ENCODE measurements at places on chromosomes 2 and 18. TPM values are rescaled to one million over a fixed set of nuclear protein-coding genes. Genes with fewer than 3 reads are reported as not detected.

DNA sequence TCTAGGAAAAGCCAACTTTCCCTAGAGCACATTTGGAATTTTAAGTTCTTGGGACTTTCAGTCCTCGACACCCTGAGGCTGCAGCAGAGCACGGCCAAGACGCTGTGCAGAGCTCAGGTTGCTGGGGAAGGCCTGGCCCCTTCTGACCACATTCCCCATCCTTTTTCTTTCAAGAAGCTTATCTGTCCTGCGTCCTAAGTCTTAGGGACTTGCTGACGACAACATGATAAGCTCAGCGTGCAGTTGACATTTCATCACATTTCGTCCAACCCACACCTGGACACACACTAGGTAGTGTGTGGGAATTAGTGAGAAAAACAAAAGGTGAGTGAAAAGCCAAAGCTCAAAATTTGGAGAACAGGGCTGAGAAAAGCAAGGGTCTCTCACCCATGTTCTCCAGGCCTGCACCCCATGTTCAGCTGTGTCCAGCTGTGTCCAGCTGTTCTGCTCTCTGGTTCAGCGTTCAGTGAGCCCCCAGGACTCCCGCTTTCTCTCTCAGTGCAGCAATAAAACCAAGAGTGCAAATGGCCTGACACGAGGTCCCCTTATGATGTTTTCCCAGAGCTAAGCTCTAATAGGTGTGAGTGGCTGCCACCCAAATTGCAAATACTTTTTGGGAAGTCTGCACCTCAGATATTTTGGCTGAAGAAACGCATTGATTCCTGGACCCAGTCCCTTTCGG is 101.9 kb downstream of the RGPD3 start:
- no peak for DNase-seq

The KCNG3 gene
- 0.63 TPM for polyA plus RNA-seq

- DNase-seq, result no peak
These were observed 497.8 kb upstream of the MYT1L start for GRCh38 chr2:2828774-2829368.

DNA sequence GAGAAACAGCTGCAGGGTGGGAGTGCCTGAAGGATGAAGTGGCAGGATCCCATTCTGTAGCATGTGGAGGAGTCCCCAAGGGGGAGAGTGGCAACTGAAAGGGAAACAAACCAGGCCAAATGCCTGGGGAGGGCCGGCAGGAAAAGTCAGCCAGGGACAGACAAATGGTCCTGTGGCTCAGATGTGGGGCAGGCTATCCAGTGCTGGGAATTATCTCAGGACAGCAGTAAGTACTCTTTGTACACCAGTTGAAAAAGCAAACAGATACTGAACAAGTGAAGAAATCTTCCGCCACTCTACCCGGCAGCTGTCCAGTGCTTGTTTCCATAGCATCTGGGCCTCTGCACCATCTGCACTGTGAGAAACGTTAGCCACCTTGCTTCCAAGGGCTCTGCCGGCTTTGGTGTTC is 408.9 kb downstream of the LRATD1 start:
- DNase-seq, result no peak

The ZSWIM2 gene
- polyA plus RNA-seq, result not detected

The UGT1A5 gene
- not detected for polyA plus RNA-seq

DNA sequence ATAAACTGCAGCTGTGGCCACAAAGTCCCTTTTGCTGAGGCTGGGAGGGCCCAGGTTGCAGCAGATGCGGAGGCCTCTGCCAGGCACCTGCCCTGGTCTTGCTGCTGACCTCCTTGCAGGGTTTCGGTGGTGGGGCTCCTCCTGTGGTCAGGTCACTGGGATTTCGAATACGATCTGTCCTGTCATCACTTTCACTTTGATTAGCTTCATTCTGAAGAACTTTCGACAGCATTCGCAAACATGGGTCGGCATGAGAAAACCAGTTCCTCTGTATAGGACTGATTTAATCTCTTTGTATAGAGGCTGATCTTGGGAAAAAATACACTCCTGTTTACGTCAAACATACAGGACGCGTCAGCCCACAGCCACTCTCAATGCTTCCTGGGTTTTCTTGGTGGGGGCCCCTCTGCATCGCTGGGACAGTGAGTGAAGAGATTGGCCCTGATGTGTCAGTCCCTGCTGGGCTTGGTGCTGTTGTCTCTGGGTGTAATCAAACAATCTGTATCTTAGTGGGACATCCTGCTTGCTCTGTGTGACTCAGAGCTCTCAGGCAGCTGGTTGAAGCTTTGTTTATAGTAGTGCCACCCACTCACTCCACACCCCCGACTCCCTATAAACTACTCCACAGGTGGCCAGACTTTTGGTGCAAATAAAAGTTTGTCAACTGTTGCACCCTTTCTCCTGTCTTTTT is 209.4 kb upstream of the CXCR4 start:
- DNase-seq, result no peak

DNA sequence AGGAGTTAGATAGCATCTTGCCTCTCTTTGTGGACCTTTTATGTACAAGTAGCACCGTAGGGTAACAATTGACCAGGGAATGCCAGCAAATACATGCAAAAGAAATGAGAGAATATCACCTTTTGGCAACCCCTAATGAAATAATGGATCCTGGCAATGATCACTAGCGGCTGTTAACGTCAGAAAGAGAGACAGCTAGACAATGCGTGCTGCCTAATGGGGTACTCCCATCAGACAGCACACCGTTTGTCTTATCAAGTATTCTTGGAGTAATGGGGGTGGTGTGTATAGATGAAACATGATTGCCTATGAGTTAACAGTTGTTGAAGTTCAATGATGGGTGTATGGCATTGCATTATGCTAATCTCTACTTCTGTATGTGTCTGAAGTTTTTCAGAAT is 1.6 kb downstream of the ELAC1 start:
- DNase-seq, result no peak

DNA sequence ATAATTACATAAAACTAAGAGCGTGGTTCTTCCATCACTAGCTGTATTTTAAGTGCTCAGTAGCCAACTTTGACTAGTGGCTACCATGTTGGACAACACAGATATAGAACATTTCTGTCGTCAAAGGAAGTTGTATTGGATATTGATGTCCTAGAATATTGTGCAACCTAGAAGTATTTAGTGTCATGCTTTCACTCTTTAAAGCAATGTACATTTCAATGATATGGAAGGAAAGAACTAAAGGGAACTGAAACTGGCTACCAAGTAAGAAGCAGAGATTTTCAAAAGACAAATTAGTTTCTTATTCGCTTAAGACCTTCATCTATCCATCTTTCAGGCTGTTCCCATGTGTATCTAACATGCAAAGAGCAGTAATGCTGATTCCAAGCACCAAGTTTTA is 85.4 kb upstream of the EML6 start:
- no peak for DNase-seq

DNA sequence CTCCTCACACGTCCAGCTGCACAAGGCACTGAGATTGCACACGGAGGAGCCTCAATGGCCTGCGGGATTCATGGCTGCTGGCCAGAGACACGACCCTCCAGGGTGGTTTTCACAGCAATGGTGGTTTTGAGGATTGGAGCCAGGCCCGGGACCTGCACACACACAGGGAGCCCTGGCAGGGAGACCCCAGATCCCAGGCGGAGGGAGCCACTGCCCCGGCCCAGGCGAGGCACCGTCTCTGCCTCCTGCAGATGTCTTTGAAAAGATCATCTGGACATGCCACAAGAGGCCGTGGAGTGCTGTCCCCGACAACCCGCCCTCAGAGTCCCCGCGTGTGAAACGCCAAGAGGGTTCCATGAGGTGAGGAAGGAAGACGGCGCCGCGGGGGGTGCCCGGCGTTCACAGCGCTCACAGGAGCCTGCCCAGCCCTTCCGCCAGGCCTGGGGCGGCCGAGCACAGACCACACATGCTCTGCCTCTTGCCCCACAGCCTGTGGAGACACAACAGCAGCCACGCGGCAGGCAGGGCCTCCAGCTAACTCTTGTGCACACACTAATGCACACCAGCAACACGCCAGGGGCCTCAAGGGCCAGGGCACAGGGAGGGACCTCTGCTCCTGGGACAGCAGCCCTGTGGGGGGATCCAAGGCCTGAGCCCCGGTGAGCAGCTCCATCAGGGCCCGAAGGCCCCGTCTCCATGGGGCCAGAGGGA is 72.8 kb upstream of the CTDP1 start:
- peak; percentile 51 for DNase-seq

DNA sequence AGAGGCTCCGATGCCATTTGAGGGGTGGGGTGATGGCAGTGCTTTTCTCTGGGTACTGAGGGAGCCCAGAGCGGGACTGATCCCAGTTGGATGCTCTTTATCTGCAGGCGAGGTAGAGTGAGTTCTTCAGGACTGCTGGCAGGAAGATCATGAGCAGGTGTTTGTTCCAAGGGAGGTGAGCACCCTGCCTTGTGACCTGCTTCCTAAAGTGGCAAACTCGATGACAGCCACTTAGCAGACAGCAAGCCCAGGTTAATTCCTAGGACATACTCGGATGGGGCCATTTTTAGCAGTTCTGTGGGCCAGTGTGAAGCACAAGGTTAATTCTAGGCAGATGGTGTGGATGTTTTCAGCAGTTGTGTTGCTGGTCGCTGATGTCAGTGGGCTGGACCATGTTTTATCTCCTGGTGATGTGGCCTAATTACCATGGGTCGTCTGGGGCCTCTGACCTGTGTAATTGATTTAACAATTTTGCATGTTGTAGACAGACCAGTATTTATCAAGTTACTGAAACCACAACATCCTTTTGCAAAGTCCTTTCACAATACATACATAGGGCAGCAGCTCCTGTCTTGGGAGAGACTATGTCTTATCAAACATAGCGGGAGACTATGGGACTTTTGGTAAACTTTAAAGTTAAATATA is 4.9 kb downstream of the FKBP1B start:
- no peak for DNase-seq

DNA sequence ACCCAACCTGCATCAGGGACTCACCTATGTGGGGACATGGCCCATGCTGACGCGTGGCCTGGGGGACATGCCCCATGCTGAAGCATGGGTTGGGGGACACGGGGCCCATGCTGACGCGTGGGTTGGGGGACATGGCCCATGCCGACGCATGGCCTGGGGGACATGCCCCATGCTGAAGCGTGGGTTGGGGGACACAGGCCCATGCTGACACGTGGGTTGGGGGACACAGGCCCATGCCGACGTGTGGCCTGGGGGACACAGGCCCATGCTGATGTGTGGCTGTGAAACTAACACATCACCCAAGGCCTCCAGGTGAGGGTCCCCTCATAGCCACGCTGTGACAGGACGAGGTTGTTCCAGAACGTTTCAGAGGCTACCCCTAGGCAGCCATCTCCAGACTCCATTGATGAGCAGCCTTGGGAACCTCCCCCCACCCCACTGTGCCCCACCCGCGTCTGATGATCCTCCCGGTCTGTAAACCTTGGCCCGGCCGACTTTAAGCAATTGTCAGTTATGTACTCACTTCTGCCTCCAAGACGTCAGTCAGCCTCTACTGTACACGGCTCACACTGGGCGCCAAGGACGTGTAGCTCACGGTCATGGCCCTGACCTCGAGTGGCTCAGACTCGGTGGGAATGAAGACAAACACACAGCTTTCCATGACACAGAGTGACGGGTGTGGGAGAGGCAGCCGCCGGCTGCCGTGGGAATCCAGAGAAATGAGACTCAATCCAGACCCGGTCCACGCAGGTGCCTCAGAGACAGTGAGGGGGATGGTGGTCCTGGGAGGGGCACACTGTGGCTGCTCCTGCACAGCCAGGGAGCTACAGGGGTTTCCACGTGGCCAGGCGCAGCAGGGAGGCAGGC is 50.2 kb upstream of the SLC66A3 start:
- no peak for DNase-seq

The CEP68 gene
- 4.2 TPM for polyA plus RNA-seq

DNA sequence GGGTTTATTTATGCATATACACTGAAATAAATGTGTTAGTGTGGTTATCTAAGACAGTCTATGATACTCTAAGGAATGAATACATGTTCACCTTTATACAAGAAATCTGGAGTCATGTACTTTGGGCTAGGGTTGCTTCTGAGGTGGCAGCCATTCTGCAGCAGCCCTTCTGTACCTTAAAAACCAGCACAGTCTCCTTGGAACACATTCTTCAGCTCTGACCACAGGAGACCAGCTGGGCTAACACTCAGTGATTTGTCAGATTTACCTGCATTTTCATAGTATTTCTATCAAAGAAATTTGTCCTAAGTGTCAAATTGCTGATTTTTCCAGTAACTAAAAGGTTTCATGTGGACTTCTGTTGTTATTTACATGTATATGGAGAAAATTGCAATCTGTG is 167.7 kb downstream of the CAMKMT start:
- no peak for DNase-seq

DNA sequence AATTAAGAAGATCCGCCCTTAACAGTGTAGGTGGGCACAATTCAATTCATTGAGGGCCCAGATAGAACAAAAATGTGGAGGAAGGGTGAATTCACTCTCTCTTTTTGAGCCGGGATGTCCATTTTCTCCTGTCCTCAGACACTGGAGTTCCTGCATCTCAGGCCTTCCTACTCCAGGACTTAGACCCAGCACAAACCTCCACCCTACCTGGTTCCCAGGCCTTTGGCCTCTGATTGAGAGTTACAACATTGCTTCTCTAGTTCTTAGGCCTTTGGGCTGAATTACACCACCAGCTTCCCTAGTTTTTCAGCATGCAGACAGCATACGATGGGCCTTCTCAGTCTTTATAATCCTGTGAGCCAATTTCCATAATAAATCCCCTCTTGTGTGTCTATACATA is 87.8 kb upstream of the TMEM17 start:
- DNase-seq, result no peak
